ENCODE measurements at places on chromosomes 12 and 14.

GRCh38 chr14:93691042-93691780 lies 97.1 kb downstream of the PRIMA1 start:
- no peak for DNase-seq

GRCh38 chr12:31471823-31472222 lies 119.1 kb downstream of the DENND5B start:
- no peak for DNase-seq

DNA sequence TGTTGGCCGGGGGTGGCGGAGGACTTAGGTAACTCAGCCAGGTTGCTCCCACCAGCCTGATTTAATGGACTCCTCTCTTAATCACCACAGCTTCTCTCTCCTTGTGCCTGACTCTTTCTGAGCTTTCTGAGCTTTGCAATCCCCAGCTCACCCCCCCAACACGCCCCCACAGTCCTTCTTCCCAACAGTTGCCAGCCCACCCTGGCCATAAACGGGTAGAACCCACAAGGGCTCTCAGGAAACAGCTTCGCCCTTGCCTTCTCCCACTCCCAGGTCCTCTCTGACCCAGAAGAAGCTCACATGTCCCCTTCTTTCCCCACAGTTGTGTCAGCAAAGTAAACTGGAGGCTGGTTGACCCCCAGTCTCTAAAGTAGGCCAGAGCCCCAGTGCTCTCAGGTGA lies 32.9 kb downstream of the ZFP36L1 start:
- no peak for DNase-seq

DNA sequence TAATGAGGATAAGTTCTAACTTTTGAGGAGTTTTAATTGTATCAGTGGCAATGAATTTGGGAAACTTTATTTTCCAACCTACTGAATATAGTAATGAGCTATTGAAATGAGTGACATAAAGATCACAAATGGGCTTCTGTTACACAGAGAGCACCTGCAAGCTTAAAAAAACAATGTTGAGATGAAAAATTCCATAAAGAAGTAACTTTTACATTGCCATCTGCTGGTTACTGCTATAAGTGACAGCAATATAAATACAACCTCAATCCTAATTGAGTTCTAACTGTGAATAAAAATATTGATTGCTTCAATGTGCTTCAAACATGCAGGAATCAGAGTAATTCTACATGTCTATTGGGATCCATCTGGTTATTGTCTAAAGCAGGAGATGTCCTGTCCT lies 14.2 kb downstream of the WIF1 start:
- no peak for DNase-seq

- no peak for DNase-seq
These were observed 81.1 kb downstream of the SLC24A4 start for GRCh38 chr14:92404018-92404417.

GRCh38 chr12:103729499-103729898 lies 111.5 kb downstream of the NT5DC3 start:
- DNase-seq: no peak

DNA sequence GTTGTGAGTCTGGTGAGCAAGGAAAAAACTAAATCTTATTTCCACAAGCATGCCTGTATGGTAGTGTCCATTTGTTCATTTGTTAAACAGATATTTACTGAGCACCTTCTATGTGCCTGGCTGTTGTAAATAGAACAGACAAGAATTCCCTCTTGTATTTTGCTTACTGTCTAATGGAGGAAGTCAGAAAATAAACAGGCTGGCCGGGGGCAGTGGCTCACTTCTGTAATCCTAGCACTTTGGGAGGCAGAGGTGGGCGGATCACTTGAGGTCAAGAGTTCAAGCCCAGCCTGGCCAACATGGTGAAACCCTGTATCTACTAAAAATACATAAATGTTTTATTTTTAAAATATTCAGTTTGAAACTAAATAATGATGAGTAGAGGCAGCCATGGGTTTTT lies 79.3 kb downstream of the GTF2A1 start:
- DNase-seq: no peak

- DNase-seq: no peak
These were observed 15.3 kb downstream of the GPR132 start for GRCh38 chr14:105049753-105050550.

DNA sequence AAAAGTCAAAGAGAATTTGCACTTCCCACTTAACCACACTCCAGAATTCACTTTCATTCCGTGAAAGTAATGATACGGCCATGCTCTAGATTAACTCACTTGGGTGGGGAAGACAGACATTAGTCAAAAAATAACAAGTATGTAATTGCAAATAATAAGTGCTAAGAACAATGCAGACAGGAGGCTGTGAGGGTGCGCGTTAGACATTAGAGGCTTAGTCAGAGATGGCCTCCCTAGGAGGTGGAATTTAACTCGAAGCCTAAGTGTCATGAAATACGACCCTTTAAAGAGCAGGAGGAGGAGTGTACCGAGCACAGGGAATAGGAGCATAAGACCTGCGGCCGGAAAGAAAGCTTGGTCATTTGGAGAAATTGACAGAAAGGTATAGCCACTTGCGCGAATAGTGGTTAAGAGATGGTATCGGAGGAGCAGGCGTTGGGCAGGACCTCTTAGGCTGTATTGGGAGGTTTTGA lies 628 bp downstream of the SNRPF start:
- no peak for DNase-seq

- DNase-seq: no peak
These were observed 37.1 kb downstream of the TGFB3 start for GRCh38 chr14:75944607-75945241.

DNA sequence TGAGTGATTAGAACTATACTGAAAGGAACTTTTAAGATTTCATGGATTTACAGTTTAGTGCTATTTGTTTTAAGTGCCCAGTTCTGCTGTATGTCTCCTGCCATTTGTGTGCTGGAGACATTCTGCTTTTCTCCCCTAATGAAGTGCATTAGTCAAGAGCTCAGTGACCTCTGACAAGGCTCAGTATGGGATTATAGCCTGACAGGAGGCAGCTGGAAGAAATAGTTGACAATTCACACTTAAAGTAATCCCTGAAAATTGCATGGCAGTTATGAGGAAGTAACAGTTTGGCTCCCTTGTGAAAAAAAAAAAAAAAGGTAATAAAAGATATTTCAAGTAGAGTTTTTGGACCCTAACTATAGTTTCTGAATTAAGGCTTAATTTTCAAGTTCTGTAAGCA lies 70.3 kb downstream of the ALX1 start:
- DNase-seq: no peak

DNA sequence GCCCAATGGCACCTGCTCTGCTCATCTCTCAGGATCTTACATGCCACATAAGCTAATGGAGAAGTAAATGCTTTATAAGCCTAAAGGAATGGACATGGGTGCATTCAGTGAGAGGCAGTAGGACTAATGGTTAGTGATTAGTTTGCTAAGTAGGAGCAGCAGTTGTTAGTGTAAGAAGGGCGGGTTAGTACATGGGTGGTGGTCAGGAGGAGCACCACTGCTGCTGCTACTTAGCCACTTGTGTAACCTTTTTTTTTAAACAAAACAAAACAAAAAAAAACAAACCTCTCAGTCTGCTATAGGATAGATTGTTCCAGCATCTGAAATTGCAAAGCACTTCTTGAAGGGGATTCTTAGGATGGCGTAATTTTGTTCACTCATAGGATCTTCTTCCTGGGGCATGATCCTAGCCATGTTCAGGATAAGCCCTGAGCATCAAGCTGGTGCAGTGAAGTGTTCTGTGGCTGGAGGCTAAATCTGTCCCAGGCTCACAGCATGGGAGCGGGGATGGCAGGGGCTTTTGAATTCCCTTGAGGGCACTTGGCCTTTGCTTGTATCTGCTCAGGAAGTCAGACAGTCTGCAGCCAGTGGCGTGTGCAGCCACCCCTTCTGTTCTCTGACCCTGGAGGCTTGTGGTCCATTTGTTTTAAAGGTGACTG lies 63.6 kb downstream of the CHST11 start:
- no peak for DNase-seq

DNA sequence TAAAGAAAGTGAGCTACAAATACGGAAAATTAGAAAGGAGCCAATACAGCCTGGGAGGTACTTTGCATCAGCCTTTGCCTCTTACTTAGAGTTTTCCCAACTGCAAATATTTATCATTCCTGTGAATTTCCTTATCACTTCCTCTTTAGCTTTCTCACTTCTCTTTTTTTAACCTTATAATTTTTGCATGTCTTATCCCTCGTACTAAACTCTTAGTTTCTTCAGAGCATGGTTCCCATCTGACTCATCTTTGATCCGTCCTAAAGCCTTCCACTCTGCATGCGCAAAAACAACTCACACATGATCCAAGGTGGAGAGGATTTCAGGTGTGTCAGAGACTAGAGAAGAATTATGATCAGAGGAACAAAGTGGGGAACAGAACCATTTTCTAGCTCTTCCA lies 9.6 kb upstream of the SNAPC1 start:
- DNase-seq: peak; percentile 43

GRCh38 chr14:90658541-90658967 lies 157.7 kb downstream of the TTC7B start:
- peak; percentile 46 for DNase-seq

DNA sequence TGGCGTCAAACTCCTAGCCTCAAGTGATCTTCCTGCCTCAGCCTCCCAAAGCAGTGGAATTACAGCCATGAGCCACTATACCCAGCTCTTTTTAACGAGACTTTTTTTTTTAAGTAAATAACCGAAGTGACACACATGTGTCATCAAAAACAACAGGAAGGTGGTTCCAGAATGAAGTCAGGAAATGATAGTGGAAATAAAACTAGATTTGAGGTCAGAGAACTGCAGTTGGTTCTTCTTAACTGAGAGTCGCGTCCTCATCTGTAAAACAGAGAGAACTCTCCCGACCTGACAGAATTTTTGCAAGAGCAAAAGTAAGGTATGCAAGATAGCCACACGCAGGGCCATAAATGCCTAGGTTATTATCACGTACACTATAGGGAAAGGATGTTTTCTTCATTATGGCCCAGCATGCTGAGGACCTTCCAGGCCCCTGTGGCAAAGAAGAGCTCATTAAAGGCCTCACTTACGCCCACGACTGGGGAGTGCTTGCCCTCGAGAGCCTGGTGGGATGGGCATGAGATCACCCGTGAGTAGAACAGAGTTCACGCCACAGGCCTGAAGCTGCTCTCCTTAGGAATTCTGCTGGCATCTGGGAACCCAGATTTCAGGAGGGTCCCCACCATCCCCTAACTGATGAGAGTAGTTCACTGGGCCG lies 67.2 kb downstream of the SCARB1 start:
- no peak for DNase-seq

All from SIG-M5 (cell line).